Diencephalon (tissue), 1 donor: ENCODE measurements at places on chromosomes 2 and 18. TPM values are rescaled to one million over a fixed set of nuclear protein-coding genes. Genes with fewer than 3 reads are reported as not detected.

The C2orf72 gene
- 46.1 TPM for total RNA-seq

The CASP10 gene
- 3.0 TPM for total RNA-seq

The BABAM2 gene
- total RNA-seq, result 31.6 TPM

The LCT gene
- not detected for total RNA-seq

The SRD5A2 gene
- total RNA-seq, result 0.23 TPM

The RUFY4 gene
- total RNA-seq, result 0.23 TPM

The IMPACT gene
- 44.5 TPM for total RNA-seq

The HOXD4 gene
- total RNA-seq, result not detected

The LOXHD1 gene
- 0.23 TPM for total RNA-seq

The MAL gene
- not detected for total RNA-seq

The GPR17 gene
- 28.6 TPM for total RNA-seq

The NYAP2 gene
- total RNA-seq, result 16.1 TPM

The ZNF892 gene
- total RNA-seq, result 28.8 TPM

The TLX2 gene
- total RNA-seq, result not detected

The MROH2A gene
- under 0.01 TPM for total RNA-seq

The CCDC121 gene
- total RNA-seq, result 6.7 TPM

The LBX2 gene
- not detected for total RNA-seq

The CD8A gene
- total RNA-seq, result 1.6 TPM

The NT5DC4 gene
- not detected for total RNA-seq

The ACVR1C gene
- total RNA-seq, result 3.5 TPM

The RESP18 gene
- total RNA-seq, result 1.8 TPM

The IKZF2 gene
- 17.8 TPM for total RNA-seq

The FTCDNL1 gene
- total RNA-seq, result 4.8 TPM

The CAPN10 gene
- 20.5 TPM for total RNA-seq

The LRP2 gene
- total RNA-seq, result 11.5 TPM

The SP110 gene
- 3.9 TPM for total RNA-seq

The ABCG8 gene
- 1.2 TPM for total RNA-seq

The PTGR3 gene
- total RNA-seq, result 23.8 TPM

The MGAT4A gene
- 54.0 TPM for total RNA-seq

The TP53I3 gene
- 30.0 TPM for total RNA-seq

The CELF4 gene
- total RNA-seq, result 150 TPM

The B4GALT6 gene
- 29.5 TPM for total RNA-seq

The EPB41L3 gene
- 114 TPM for total RNA-seq

The CD207 gene
- not detected for total RNA-seq

The PIEZO2 gene
- 3.2 TPM for total RNA-seq

The SMYD5 gene
- total RNA-seq, result 18.0 TPM

The UNC50 gene
- 43.6 TPM for total RNA-seq

The CHAC2 gene
- total RNA-seq, result 5.1 TPM

The NEU4 gene
- 0.92 TPM for total RNA-seq

The CYP27A1 gene
- 5.8 TPM for total RNA-seq
